ENCODE measurements at places on chromosomes 3 and 15.

DNA sequence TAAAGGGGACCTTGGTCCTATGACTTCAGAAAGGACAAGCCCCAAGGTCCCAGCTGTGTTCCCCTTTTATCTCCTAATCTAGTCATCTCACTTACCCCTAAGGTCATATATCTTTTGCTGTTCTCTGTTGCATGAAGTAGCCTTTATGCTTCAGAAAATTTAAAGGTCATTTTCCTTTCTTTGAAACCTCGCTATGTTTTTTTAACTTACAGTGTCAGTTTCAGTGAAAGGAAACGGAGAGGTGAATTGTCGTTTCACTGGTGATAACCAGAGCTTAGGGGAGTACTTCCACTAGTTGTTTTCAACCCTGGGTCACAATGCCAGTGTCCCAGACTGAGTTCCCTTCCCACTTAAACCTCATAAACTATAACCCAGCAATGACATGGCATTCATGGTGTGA is 357.4 kb downstream of the GAP43 start:
- no peak for DNase-seq

- DNase-seq = no peak
Observed at GRCh38 chr3:56781762-56782161, 20.0 kb downstream of the ARHGEF3 start.

GRCh38 chr3:144516026-144516425 is 544.4 kb downstream of the DIPK2A start:
- DNase-seq = no peak

GRCh38 chr3:40938591-40938990 is 260.7 kb upstream of the CTNNB1 start:
- no peak for DNase-seq

- DNase-seq = no peak
Observed at GRCh38 chr3:60225848-60226247, 1025.4 kb downstream of the FHIT start.

GRCh38 chr3:8745619-8746370 is 12.2 kb downstream of the CAV3 start:
- no peak for DNase-seq

DNA sequence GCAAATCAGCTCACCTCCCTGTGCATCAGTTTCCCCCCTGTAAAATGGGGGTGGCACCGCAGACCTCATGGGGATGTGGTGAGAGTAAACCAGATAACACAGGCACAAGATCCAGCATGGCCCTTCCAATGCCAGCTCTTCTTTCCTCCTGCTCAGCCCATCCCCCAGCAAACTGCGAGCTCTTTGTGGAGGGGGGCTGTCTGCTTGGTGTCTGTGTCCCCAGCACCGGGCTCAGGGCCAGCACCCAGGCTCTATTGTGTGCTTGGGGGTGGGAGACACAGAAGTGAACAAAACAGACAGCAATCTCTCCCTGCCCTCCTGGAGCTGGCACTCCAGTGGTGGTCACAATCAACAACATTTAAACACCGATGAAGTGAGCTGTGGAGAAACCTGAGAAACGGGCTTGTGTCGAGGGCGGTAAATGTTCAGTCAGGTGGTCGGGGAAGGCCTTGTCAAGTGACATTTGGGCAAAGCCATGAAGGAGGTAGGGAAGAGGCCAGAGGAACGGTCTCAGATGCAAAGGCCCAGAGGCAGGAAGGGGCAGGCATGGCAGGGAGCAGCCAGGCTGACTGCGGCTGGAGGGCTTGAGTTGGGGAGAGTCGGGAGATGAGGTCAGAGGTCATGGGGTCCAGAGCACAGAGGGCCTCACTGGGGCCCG is 28.4 kb downstream of the GRIP2 start:
- no peak for DNase-seq

GRCh38 chr3:152264378-152264777 is 4.4 kb upstream of the MBNL1 start:
- no peak for DNase-seq

DNA sequence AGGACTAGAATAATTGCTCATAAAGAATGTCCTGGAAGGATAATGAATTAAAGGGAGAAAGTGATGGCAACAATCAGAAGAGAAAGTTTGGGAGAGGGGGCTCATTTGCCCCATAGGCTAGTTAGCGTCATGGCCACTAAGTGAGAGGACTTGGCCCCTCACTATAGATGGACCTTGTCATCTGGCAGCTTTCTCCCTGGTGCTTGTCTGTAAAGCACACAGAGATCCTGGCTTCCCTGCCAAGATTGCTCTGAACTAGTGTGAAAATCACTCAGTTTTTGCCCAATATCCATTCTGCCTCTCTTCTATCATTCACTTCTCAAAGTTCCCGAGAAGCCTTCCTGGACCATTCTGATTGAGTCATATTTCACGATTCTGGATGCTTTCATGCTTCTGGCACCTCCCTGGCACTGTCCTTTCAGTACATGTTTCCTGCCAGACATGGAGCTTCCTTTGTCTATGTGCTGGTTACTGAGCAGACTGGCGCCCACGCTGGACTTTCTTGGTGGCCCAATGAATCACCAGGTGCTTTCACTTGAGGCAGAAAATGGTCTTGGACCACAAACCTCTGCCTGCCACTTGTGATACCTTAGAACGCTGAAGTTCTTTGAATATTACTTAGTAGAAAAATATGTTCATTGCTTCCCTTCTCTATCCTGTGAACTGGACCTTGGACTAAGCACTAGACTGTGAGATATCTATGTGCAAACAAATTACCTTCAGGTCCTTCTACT is 709.6 kb upstream of the CFAP20DC start:
- no peak for DNase-seq

DNA sequence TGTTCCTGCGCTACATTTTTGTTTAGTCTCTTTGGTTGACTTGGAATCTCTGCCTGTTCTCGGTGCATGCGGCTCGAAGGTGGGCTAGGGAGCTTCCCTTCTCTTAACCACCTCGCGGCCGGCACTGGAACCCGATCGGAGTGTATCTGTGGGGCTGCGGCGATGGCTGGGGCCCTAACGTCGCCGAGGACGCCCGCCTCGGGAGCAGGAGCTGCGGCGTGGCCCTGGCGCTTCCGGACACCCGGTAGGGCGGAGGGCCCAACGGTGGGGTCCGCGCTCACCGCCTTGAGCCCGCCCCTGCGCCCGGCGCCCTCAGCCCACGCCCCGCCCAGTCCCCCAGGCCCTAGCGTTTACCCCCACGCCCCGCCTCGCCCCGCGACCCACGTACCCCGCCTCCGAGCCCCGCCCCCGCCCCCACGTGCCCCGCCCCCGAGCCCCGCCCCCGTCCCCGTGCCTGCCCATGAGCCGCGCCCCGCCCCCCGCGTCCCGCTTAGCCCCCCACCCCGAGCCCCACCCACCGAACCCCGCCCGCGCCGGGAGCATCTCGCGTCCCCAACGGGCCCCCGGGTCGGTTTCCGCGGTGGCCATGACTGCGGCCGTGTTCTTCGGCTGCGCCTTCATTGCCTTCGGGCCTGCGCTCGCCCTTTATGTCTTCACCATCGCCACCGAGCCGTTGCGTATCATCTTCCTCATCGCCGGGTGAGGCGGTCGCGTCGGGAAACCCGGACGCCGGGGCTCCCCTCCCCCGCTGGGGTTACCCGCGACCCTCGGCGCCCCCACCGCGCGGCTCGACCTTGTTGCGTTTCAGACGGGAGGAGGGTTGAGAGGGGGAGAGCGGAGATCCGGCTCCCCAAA is at the start of gene APH1B:
Gene APH1B (plus strand): TSS at position 568 of the 855 bp plus-strand sequence. CDS start 19 bp downstream, at position 587.
- peak; percentile 47 for DNase-seq

DNA sequence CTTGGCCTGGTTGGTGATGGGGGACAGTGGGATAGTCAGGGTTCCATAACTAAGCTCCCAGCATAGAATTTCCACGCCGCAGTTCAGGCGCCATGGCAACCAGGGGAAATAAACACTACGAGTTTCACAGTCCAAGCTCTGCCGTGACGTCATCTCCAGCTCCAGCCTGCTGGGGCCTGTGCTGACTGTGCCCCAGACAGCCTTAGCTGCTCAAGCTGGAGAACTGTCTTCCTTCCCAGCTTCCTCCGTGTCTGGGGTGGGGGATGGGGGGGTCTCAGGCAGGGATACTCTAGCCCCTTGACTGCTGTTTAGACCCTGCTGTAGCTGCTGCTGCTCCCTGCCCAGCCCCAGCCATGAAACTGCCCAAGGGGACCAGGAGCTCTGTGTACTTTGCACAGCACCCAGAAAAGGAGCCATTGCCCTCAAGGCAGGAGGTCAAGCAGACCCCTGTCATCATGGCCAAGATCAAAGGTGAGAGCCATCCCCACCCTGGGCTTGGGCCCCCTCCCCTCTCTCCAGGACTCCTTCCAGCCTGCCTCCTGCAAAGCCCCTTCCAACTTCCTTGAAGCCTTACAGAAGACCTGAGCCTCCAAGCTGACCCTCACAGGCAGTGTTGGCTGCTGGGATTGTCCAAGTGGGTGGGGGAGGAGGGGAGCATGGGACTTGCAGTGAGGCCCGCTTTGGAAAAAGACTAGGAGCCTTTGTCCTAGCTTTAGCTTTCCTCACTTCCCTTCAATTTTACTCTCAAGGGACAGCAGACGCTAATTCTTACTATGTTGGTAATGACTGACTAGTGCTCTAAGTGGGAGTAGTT is 11.4 kb upstream of the CSPG4 start:
- DNase-seq = no peak

GRCh38 chr3:179956416-179956830 is 80.3 kb downstream of the PEX5L start:
- no peak for DNase-seq

GRCh38 chr3:150220799-150221198 is 187.3 kb upstream of the TSC22D2 start:
- no peak for DNase-seq

GRCh38 chr3:16073203-16073602 is 101.3 kb upstream of the GALNT15 start:
- no peak for DNase-seq

DNA sequence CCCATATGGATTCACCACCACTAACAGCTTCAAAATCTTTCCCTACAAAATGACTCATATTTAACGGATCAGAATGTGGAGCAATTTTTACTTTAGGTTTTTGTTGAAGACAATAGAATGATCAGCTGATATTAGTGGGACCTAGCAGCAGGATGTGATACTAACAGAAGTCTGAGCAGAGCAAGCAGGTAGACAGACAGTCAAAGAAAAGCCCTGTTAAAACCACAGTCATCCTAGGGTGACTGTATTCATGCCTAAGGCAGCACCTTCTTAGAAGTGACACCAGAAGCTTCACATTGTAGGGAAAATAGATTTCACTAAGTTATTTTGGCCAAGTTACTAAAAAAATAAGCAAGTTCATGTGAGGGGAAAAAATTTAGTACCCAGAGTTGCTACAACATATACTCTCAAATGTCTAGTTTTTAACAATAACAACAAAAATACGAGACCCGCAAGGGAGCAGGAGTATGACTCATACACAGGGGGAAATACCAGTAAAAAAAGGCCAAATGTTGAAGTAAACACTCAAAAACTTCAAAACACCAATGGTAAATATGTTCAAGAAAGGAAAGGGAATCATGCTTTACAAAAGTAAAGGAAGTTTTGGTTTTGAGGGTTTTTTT is 590.9 kb downstream of the EPHA3 start:
- DNase-seq = no peak

DNA sequence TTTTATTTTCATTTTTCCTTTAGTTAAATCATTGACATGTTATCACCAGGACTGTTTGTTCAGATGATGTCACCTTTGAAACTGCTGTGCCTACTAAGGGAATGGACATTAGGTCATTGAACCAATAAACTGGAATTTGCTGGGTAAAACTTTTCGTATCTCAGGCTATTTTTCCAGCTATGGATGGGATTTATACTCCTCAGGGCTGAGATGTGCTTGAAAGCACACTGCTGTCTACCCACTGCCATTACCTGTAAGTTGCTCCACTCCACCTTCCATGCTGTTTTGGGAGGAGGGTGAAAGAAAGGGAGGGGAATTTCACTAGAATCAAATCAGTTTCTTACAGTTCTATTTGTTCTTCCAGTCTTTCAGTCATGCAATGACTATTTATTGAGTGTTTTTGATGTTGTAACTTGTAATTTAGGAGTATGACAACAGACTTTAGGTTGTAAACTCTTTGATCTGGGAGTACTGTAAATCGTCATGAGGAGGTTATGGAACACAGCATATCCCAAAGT is 11.3 kb downstream of the EHD4 start:
- DNase-seq = no peak

GRCh38 chr3:57160765-57161538 is 4.2 kb downstream of the IL17RD start:
- DNase-seq = no peak

DNA sequence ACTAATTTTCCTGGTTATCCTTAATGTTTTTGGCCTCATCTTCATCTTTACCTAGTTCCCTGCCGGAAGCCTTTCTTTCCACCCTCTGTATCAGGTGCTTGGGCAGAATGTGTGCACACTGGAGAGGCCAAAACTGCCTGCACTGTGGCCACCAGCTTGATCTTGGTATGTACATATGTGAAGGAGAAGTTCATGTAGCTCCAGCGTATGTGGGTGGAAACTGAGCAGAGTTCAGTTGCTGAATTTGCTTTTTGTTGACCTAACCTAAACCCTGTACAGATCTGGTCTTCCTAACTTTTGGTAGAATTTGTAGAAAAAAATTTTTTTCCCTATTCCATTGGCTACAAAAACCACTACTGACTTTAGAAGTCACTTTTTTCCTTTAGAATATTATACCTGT is 65.9 kb upstream of the IGSF10 start:
- no peak for DNase-seq

- no peak for DNase-seq
Observed at GRCh38 chr3:11095932-11096265, 58.4 kb upstream of the HRH1 start.

- DNase-seq = no peak
Observed at GRCh38 chr15:25739687-25740121, 123.4 kb downstream of the ATP10A start.
